ENCODE measurements at places on chromosomes 1 and 21.

DNA sequence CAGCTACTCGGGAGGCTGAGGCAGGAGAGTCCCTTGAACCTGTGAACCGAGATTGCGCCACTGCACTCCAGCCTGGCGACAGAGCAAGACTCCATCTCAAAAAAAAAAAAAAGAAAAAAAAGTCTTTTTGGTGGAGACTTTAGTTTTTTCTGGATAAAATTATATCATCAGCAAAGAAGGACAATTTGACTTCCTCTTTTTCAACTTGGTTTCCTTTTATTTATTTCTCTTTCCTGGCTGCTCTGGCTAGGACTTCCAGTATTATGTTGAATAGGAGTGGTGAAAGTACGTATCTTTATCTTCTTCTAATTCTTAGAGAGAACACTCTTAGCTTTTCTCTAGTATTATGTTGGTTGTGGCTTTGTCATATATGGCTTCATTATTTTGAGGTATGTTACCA, 130.8 kb downstream of the PCBP3 start:
- DNase-seq, result no peak

- DNase-seq, result no peak
Observed at GRCh38 chr1:10833630-10834557, 37.4 kb upstream of the CASZ1 start.

DNA sequence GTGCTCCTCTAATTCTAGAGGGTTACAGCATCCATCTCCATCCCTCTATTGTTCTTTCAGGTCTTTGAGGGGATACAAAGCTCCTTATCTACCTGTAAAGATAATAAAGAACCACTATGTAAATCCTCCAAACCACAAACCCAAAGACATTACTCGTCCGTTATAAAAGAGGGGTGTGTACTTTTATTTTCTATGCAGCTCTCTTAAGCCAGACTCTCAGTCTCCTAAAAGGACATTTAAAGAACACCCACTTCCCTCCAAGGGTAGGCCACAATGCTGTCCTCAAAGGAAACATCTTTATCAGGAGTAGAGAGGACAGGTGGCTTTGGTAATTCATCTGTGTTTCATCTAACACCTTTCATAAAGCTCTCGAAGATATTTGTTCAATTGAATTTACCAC, 67.9 kb upstream of the DYNLT5 start:
- DNase-seq, result no peak

GRCh38 chr1:175174309-175175102, 18.1 kb downstream of the KIAA0040 start:
- no peak for DNase-seq

- peak; percentile 12 for DNase-seq
Observed at GRCh38 chr1:153190373-153190772, 12.9 kb upstream of the LELP1 start.

DNA sequence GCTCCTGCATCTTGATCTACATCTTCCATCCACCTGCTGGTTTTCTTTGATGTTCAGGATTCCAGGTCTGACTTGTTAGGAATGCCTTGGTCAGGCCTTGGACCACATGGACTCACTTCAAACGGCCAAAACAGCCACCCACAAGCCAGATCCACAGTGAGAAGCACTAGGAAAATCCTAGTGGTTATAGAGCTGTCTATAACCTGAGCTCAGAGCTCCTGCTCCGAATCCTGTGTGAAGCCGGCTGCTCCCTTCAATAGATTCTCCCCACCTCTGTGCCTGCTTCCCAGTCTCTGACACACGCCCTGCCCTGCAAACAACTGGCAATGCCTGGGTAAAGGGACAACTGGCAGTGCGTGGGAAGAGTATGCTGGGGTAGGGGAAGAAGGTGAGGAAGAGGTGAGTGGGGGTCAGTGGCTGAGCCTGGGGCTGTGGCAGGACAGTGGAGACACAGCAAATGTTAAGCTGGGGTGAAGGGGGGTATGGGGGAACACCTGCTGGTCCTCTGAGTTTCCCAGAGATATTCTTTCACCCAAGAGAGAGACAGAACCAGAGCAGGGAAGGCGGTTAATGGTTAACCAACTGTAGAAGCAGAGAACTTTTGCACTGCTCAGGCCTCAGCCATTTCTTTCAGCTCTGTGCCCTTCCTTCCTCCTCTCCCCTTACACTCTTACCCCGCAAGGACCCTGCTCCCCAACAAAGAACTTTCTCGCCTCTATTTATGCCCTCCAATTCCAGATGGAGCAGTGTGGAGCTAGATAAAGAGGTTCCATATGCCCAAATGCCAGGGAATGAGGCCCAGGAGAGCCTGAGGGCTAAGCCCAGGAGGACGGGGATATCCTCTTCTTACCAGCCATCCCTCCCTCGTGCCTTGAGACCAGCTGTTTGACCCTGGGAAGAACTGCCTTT, 4.5 kb downstream of the PLXNA2 start:
- DNase-seq, result peak; percentile 24

DNA sequence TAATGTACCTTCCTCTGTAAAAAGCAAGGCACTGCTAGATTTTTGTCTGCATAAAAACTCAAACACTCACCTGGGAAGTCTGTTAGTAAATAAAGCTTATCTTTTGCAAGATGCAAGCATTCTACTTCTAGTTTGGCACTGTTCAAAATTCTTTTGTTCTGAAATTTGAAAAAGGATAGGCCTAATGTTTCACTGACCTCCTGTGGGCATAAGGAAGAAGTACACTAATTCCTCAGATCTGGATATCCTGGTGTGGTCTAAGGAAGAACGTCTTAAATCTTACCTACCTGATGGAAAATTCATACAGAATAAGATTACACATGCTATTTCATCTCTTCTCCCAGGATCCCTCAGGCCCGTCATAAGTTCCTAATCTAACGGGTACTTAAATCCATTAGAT, 93.5 kb upstream of the CAMK1G start:
- DNase-seq, result peak; percentile 33

- no peak for DNase-seq
Observed at GRCh38 chr1:163191301-163191700, 11.4 kb downstream of the RGS5 start.

GRCh38 chr1:57007948-57008347, 42.1 kb upstream of the C8B start:
- DNase-seq, result no peak

GRCh38 chr1:14923727-14924452, 229.7 kb upstream of the TMEM51 start:
- DNase-seq, result peak; percentile 85

DNA sequence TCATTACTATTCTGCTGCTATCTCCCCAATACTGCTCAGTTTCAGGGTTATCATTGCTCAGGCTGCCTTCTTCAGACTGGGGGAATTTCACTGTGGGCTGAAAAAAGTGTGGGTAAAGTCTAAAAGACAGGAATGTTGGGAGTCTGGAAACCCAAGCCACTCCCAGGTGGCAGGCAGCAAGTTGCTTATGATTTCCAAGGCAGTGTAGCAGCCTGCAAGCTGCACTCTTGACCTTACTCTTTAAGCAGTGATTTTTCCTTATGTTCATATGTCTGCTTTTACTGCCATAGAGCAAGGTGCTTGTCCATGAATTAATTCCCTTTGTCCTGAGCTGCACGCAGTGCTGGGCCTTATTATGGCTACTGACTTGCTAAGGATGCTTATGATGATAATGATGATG, 53.1 kb downstream of the PHC2 start:
- DNase-seq, result no peak

DNA sequence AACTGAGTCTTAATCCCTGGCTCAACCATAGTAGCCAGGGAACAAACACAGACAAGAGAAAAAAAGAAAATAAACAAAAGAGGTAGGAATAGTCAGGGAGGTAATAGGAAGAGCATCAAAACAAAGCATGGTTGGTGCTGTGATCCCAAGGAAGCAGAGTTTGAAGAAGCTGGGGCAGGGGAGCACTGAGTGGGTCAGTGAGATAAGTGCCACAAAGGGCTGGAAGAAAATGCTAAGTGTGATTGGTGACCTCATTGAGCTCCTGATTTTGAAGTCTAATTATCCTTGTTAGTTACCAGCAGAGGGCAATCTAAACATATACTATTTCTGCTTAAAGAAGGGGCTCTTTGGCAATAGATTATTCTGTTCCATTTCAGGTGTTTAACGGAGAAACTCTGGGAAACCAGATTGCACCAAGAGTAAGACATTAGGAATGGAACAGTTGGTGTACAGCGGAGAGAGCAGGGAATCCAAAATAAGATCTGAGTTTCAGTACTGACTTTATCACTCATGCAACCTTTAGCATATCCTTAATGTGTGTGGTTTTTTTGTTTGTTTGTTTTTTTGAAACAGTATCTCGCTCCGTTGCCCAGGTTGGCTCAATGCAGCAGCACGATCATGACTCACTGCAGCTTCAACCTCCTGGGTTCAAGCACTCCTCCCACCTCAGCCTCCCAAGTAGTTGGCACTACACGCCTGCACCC, 30.7 kb upstream of the KIAA1614 start:
- peak; percentile 60 for DNase-seq

GRCh38 chr1:54859700-54860391, 27.1 kb downstream of the DHCR24 start:
- DNase-seq, result peak; percentile 33

- DNase-seq, result peak; percentile 23
Observed at GRCh38 chr1:173330149-173330951, 123.2 kb upstream of the TNFSF4 start.

GRCh38 chr21:45819478-45820170, 161.9 kb upstream of the COL6A1 start:
- DNase-seq, result no peak

DNA sequence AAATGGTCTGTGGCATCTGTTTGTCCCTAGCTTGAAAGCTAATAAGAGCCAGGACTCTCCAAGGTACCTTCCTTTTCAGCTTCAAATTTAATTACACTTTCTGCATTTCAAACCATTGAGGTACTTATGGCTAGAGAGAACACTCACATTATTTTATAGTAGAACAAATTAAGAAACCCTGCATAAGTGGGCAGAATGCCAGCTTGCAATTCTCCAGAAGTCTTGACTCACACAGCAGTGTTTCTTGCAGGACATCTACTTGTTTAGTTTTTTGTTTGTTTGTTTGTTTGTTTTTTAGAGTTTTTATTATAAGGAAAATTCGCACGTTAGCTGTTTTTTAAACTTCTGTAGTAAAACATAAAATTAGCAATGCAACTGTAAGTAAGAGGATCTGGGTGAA, 397.2 kb downstream of the NEGR1 start:
- DNase-seq, result no peak

- DNase-seq, result no peak
Observed at GRCh38 chr1:62346886-62347285, 27.7 kb upstream of the KANK4 start.

DNA sequence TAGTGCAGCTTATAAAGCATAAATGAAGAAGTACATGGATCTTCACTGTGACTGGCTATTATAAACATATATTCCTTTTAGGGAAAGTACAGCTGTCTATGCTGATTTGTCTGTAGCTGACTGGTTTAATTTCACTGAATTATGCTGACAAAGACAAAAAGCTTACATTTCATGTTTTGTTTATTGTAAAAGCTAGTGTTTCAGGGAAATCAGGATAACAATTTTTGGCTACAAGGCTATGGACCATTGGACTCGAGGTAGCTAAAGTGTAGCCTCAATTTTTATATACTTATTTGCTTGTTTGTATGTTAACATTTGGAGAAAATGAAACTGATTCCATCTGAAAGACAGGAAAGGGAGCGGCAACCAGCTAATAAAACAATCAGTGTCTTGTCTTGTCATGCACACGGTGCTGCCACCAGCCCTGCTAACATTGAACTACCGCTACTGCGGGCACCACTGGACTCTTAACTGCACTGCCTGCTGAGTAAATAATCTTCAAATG, 480.2 kb downstream of the COL11A1 start:
- DNase-seq, result no peak

DNA sequence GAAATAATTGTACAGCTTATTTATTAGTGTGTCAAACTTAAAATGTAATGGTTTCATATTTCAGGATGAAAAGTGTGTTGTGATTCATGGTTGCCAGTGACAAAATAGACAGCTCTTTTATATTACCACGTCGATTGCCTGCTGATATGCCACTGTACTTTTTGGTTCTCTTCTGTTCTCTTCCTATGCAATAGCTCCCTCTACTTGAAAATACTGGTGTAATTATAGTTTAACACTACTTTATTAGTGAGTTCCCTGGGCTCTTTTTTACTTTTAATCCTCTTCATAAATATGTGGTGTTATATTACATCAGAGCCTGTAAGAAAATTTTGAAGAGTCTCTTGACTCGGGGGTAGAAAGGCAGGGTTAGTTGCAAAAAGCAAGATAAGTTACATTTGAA, 111.3 kb downstream of the PATJ start:
- no peak for DNase-seq

DNA sequence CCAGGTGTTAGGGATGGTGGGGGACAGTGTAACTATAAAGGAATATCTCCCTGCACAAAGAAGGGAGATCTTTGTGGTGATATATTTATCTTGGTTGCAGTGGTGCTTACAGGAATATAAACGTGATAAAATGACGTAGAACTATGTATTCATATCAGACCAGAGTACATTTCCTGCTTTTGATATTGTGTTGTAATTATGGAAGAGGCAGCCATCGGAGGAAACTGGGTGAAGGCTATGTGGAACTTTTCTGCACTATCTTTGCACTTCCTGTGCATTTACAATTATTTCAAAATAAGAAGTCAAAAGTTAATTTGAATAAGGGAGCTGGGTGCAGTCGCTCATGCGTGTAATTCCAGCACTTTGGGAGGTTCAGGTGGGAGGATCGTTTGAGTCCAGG, 37.6 kb downstream of the NDUFS5 start:
- no peak for DNase-seq

DNA sequence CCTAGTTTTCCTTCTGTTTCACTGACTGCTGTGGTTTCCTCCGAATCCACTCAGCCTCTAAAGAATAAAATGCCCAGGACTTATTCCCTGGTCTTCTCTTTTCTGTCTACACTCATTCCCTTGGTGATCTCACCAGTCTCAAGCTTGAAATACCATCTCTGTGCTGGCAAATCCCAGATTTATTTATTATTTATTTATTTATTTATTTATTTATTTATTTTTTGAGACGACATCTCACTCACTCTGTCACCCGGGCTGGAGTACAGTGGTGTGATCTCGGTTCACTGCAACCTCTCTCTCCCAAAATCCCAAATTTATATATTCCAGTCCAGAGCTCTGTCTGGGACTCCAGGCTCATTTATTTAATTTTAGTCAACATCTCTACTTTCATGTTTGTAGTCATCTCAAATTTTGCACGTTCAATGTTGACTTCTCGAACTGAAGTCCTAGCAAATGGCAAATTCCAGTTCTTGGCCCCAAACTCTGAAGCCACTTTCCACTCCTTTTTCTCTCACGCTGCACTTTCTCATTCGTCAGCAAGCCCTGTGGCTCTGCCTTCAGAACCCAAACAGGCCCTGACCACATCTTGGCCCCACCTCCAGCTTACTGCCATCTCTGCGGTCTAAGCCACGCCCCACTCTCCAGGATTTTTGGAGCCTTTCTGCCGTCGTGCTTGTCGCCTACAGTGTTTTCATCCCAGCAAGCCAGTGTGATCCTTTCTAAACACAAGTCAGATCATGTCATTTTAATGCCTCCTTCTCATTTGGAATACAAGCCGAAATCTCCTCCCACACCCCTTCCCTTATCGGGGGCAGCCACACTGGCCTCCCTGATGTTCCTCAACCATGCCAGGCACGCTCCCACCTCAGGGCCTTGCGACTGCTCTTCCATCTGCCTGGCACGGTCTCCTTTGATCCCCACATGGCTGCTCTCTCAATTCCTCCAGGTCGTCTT, 14.2 kb upstream of the TENT5B start:
- no peak for DNase-seq

GRCh38 chr1:40423951-40424618, 26.2 kb upstream of the ZFP69B start:
- DNase-seq, result no peak

- no peak for DNase-seq
Observed at GRCh38 chr1:81672766-81673165, 128.0 kb upstream of the ADGRL2 start.

Measured in ACHN (cell line).